ENCODE measurements at places on chromosomes 2 and 18.
A peak's percentile ranks its signal among the peaks of the same experiment; 100 is the strongest.

DNA sequence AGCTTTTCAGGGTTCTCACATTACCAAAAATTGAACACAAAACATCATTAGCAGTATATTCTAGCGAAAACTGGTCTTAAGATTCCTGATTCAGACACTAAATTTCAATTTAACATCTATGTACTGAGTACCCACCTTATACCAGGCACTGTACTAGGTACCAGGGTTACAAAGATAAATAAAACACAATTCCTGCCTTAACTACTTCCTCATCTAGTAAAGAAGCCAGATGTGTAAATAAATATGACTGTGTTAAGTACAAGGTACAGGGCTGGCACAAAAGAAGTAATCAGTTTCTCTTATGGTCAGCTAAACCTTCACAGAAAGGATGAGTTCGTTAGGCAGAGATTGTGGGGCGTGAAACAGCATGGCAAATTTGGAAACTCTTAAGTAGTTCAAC lies 6.1 kb downstream of the FARSB start:
- DNase-seq = no peak

DNA sequence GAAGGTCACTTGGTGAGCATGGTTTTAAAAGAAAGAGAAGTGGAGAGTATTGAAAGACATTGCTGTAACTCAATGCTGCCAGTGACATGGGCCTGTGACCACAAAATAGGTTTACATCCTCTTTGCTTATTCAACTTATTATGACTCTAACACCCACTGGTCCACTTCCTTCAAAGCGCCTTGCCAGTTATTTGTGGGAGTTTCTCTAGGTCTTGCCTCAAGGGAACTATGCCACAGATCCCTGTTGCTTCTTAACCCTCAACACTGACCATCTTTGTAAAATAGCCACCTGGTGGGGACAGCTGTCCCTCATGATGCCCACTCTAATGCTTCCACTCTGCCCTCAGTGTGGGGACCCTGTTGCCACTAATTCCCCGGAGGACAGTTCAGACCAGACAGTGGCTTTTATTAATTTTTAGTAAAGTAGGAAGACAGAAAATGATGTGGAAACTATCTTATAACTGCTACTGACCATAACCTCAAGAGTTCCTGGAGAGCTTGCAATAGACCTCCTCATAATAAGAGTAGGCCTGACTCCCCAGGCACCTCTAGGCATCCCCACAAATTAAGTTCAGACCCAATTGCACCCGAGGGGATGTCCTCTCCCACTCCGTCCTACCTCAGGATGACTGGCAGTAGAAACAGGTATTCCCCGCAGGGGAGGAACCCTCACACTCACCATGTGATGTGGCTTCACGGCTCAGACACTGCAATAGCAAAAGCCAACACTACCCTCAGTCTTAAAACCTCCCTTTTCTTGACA lies 31.3 kb upstream of the SLC25A52 start:
- DNase-seq = no peak

DNA sequence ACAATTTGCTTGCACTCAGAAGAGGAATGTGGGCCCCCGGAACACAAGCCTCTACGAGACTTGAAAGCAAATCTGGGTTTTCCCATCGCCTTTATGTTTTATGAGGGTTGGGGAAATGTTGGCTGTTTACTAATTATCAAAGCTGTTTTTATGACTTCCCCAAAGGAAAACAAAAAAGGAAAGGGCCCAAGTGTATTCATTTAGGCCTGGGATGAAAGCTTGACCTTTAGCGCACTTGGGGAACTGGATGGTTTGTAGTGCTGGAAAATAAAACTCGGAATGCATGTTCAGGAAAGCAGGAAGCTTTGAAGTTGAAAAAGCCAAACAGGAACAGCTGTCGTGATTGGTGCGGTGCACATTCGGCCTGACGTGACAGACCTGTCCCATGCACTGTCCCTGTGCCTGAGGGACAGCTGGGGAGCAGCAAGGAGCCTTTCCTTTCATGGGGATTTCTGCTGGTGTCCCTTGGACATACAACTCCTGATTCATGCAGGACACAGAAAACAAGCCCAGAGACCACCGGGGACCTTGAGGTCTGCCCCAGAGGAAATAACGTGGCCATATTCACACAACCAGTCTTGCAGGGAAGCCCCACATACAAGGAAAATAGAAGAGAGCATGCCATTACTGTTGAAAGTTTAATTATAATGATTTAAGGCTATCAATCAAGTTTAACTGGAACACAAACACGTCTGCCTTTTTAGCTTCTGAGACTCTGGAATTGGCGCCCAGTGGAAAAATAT lies 169.7 kb upstream of the APCDD1 start:
- DNase-seq = no peak

- no peak for DNase-seq
Measured at GRCh38 chr2:105143094-105143466, 98.5 kb upstream of the GPR45 start.

- no peak for DNase-seq
Measured at GRCh38 chr2:54963476-54963875, 86.8 kb downstream of the RTN4 start.

GRCh38 chr2:227163998-227164762 lies at the start of the genes COL4A3 and COL4A4:
COL4A3 (plus strand) TSS chr2:227164624; CDS start chr2:227164727, 103 bp downstream.
COL4A4 (minus strand) TSS chr2:227164205; CDS start chr2:227147483, 16,722 bp downstream.
- no peak for DNase-seq

DNA sequence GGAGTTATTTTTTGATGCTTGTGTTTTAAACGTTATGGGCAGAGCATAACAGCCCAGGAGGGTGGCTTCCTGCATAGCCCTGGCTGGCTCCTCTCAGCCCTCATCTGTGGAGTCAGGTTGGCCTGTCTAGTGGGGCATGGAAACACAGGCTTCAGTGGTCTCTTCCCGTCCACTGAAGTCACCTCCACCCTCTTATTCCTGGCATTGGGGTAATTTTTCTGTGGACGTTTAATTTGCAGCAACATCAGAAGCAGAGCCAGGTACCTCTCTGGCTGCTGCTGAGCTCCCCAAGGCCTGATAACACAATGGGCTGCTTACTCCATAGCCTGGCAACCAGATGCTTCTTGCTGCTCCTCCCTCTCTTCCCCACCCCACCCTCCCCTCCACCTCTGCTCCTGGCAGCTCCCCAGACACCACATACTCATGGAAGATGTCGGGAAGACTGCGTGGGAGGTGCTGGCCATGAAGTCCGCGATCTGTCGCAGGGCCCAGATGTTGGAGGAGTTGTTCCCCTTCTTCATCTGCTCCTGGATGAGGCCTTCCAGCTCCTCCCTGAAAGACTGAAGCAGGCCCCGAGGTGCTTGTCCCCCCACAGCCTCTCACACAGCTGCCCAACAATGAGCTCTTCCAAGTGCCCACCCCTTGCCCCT lies 64.0 kb downstream of the ADD2 start:
- DNase-seq = no peak

- no peak for DNase-seq
Measured at GRCh38 chr2:233093166-233093448, 33.0 kb downstream of the INPP5D start.

DNA sequence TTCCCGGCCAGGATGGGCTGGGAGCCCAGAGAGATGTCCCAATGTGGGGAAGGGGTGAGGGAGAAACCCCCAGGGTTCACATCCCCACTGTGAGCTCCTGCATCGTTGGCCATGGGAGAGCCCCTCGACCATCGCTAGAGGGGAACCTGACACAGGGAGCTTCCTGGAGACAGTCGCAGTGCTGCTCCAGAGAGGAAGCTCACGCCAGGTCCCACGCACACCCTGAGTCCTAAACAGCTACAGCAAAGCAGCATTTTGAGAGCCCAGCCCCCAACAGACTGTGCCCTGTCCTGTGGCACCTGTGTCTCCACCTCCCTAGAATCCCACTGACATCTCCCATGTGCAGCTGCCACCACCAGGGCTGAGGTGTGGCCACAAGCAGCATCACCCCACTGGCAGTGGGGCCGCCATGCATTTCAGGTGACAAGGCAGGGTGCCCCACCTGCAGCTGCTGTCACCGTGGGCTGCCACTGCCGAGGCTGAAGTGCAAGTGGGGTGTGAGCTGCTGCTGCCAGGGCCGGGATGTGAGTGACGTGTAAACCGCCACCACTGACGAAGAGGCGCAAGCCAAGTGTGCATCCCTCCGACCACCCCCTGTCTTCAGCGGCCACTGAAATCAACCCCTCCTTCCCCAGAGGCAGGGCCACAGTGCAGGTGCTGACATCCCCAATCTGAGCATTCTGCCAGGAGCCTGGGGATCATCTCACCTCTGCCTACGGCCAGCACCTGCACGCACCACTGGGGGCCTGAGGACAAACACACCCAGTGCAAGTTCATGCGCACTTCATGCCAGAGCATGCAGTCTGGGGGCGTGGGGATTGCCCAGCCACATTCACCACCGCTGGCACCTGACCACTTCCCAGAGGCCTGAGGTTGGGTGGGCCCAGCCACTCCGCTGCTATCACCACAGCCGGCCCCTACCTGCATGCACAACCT lies 467.7 kb upstream of the SALL3 start:
- no peak for DNase-seq

- no peak for DNase-seq
Measured at GRCh38 chr2:151189125-151189524, 72.5 kb downstream of the RBM43 start.

- DNase-seq = no peak
Measured at GRCh38 chr2:220509096-220509757, 881.8 kb downstream of the SLC4A3 start.

DNA sequence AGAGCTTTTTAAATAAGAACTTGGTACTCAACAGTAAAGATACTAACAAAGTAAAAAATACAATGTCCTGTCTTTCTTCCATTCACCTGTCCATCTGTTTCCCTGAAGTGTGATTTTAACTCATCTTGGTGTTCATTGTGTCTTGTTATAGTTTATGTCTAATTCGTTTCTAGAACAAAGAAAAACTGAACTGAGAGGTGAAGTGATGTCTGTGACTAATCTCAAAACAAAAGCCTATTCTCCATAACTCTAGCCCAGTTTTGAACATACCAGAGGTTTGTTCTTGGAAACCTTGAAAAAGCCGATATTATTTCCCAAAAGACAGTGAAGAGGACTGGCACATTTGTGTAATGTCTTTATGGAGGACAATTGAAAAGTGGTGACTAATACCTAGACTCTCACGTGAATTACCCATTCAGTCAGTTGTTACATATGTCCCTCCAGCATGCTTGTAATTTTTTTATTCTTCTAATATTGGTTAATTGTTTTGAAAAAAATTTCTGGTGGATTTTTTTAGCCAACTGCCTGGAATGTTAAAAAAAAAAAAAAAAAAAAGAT lies 725.8 kb downstream of the SATB2 start:
- DNase-seq = no peak

- DNase-seq = no peak
Measured at GRCh38 chr18:72965616-72966015, 97.8 kb upstream of the NETO1 start.

- DNase-seq = no peak
Measured at GRCh38 chr2:238015705-238016104, 45.1 kb upstream of the SCLY start.

DNA sequence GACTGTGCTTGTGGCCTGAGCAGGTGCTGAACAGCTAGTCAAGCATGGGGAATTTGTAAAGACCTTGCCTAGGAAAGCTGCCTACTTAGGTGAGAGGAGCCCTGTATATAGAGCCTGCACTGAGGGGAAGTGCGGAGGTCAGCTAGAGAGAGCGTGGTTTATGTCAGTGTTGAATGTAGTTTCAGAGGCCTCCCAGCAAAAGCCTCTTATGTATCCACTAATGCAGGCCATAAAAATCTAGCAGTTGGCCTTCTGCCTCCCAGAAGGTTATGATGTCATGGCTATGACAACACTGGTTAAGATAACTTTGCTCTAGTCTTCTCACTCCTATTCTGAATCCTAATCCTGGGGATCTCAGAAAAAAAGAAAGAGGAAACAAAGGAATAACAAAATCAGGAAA lies 88.9 kb downstream of the ASXL3 start:
- DNase-seq = no peak

DNA sequence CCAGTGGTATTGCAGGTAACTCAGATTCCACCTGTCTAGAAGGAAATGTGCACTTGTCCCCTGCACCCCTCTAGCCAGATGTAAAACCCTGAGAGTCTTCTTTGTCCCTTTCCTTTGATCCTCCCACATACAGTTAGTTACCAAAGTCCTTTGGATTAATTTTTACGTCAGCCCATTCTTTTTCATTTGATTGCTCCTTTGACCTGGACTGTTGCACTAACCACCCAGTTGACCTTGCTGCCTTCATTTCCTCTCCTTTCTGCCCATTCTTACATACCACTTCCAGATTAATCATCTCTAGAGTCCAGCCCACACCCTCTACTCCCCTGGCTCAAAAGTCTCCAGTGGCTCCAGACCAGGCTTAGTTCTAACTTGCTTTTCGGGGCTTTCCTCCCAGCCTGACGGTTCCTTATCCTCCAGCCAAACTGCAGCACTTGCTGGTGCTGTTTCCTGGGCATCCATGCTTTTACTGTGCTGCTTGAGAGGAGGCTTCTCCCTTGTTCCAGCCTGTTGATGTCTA lies 99.3 kb downstream of the SPTBN1 start:
- DNase-seq = no peak

GRCh38 chr2:86290596-86291327 lies 46.7 kb downstream of the REEP1 start:
- DNase-seq = no peak

GRCh38 chr2:196333397-196333796 lies 162.0 kb upstream of the STK17B start:
- no peak for DNase-seq

GRCh38 chr2:96546797-96547196 lies 10.2 kb downstream of the ARID5A start:
- DNase-seq = no peak

DNA sequence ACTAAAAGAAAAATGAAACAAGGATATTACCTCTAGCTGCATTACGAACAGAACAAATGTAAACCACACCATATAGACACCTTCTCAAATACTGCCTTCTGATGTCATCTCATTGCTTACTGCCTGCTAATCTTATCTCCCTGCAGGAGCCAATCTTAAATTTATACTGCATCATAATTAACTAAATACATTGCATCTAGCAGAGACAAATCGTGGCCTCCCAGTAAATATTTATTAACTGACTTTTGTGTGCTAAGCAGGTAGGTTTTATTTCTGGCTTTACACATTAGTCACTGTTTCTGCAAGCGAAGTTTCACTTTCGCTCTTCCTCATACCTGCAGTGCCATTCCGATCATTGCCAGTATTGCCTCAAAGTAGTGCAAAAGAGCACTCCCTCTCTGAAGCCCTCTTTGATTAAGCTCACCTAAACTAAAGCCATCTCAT lies 67.5 kb downstream of the SPATS2L start:
- DNase-seq = no peak

DNA sequence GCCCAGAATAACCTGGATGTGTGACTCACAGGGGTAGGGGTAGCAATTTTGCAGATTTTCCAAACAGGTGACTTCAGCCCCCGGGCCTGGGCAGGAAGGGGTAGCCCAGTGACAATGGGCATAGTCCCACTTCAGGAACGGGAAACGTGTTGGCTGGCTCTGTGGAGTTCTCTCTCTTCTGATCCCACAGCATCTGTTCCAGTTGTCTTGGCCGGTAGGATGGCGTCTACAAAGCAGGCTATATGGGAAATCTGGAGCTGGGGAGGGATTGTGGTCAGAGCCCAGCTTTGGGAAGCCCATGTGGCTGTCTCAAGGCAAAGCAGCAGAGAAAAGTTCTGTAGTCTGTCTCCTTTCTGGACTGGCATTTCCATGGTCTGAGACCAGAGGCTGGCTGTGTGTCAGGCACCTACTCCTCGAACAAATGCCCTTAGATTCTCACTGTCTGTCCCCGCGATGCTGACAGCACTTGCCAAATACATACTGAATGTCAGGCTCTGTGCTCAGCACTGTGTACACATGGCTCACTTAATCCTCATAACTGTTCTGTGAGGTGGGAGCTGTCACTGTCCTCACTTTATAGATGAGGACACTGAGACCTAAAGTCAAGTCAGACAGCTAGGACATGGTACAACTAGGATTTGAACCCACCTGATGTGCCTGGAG lies 17.9 kb upstream of the TMEM214 start:
- peak; percentile 55 for DNase-seq

GRCh38 chr2:26080356-26080755 lies 46.5 kb downstream of the RAB10 start:
- no peak for DNase-seq

Measured in globus pallidus (tissue), 1 donor.